Stimulated activated CD4-positive, alpha-beta T cell treated with anti-CD3 and anti-CD28 coated beads, Interleukin-12 subunit alpha, Interleukin-12 subunit beta, amount 100 ng/mL, for 24 hours (primary cell): ENCODE measurements at places on chromosomes 16 and 17.

GRCh38 chr17:8838551-8839095, 28.9 kb downstream of the PIK3R6 start:
- DNase-seq, result no peak

DNA sequence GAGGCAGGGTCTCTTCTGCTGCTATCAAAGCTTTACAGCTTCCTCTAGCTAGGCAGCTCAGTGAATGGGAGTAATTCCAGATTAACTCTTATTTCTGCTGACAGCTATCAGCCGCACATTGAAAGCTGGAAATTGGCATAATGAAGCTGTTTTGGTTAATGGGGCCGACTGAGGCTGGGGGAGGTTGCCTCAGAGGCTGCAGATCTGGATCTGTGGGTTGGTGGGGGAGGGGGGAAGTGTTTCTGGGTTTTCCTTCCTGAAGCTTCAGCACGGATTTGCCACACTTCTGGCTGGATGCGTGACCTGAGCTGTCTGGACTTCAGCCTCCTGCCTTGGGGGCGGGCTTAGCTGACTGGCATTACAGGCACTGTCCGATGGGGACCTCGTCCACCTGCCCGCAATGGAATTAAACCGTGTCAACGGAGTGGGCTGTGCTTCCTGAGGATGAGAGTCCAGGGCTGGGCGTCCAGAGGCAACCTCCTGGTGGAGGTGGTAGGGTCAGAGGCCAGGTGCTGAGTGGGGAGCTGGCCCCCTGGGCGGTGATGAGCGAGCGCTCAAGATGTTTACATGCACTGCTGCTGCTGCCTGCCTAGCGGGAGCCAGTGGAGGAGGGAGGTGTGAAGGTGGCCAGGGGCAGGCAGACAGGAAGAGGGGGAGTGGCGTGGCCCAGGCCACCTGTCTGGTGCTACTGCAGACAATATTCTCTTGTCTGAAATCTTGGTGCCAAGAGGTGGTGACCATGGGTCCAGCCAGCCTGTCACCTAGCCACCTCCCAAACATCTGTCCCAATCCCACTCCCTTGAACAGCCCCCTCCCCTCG, 6.7 kb upstream of the ABCC3 start:
- DNase-seq, result no peak

DNA sequence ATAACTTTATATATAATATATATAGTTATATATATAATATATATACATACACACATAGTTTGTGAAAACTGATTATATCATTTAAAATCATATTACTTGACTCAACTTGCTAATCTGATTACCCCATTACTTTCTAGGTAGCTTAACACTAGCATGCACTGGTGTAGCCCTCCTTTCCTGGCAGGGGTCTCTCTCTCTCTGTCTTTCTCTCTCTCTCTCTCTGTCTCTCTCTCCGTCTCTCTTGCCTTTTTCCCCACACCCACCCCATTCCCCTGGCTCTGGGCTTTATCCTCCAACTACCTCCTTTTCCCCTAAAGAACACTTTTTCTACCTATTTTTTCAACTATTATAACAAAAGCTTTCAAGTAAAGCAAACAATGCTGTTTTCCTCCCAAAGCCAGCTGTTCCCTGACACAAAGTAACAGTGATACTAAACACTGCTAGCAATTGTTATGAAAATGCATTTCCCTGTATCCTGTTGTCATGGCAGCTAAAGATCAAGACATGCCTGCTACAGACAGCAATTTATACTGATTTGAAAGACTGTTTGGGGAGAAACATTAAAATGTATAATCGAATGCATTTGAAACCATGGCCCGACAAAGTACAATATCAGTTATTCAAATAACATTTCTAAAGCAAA, 89.4 kb downstream of the CHD9NB start:
- no peak for DNase-seq

GRCh38 chr17:46178550-46179214, 14.5 kb downstream of the KANSL1 start:
- no peak for DNase-seq

- no peak for DNase-seq
Measured at GRCh38 chr16:55453909-55454308, 25.1 kb upstream of the MMP2 start.
